ENCODE measurements at places on chromosomes 3 and 15.

- DNase-seq, result no peak
Measured at GRCh38 chr15:69451951-69452691, 497 bp upstream of the RPLP1 start.

GRCh38 chr3:25306705-25307104 is 121.4 kb upstream of the RARB start:
- no peak for DNase-seq

DNA sequence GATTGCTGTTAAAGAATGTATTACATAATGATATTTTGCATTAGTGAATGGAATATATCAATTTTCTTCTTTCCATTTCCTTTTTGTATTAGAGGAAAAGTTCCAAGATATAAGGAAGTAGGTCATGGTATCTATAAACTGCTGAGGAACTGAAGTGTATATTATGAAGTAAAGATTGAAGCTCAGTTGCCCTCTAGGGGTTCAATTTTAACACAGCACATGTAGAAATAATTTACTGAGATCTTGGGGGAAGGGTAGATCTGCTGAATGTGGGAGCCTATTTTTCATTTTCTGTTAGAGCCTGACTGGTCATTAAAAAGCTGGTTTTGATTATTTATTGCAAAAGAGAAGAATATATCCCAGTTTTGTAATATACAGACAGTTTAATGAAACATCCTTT is 45.2 kb downstream of the CMC1 start:
- DNase-seq, result no peak

- DNase-seq, result no peak
Measured at GRCh38 chr3:128313935-128314334, 152.8 kb downstream of the DNAJB8 start.

DNA sequence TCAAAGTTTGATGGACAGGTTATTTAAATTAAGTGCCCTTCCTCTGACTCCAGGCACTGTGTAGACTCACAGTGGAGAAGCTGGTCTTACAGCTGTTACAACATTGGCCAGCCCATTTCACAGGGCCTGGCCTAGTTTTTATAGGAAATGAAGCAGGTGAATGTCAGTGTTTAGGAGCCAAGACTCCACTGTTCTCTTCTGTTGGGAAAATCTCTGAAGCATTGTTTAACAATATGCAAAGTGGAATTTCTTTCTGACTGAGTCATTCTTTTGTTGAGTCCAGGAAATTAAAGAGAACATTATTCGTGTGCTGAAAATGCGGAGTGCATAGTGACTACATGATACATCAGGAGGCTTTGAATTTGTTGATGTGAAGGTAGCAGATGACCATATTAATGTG is 64.7 kb downstream of the ARRDC4 start:
- DNase-seq, result no peak

DNA sequence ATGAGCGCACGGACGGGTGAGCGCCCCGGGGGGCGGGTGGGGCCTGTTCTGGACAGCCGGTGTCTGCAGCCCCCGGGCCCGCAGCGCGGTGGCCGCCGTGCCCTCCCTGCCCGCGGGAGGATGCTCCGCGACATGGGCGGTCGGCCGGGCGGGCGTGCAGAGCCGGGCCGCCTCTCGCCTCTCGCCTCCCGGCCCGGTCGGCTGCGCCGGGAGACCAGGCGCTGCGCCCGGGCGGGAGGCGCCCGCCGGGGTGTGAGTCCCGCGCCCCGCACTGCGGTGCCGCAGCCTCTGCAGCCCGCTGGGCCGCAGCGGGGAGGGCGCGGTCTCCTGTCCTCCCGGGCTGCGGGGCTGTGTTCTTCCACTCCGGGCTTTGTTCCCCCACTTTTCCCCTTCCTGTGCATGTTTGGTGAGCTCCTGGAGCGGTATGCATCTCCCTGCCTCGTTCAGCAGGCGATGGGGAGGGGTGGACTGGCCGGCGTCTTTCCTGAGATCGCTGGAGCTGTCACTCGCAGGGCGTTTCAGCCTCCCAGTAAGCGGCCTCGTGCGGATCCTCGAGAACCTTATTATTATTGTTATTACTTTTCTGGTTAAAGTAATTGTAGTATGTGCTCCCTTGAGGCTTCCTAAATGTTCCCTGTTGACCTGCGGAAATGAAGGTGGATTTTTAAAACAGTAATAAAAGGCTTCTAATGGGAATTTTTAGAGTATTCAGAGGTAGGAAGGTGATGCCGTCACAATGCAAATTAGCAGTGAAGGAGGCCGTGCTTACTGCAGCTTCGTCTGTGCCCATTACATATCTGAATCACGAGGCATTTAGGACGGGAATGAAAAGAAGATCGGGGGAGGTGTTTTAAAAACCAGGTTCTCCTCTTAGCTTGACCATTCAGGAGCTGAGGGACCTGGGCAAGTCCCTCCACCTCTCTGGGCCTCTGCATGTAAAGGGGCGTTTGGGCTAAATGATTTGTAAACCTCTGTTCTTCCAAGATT is 593 bp downstream of the TMOD2 start:
- peak; percentile 22 for DNase-seq

DNA sequence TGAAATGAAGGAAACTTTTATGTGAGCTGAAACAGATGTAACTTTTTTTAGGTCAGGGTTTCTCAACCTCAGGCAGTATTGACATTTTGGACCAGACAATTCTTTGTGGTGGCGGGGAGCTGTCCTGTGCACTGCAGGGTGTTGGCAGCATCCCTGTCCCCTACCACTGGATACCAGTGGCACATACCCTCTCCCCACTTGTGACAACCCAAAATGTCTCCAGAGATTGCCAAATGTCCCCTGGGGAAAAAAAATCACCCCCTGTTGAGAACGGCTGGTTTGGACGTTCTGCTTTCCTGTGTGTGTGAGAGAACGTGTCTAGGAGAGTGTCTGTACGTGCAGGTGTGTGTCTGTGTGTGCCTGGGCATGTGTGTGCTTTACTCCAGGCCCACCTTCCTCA is 30.7 kb upstream of the GRIP2 start:
- no peak for DNase-seq

- DNase-seq, result no peak
Measured at GRCh38 chr3:29700256-29700655, 419.4 kb downstream of the RBMS3 start.

GRCh38 chr15:35669021-35669420 is 123.1 kb upstream of the DPH6 start:
- DNase-seq, result no peak

DNA sequence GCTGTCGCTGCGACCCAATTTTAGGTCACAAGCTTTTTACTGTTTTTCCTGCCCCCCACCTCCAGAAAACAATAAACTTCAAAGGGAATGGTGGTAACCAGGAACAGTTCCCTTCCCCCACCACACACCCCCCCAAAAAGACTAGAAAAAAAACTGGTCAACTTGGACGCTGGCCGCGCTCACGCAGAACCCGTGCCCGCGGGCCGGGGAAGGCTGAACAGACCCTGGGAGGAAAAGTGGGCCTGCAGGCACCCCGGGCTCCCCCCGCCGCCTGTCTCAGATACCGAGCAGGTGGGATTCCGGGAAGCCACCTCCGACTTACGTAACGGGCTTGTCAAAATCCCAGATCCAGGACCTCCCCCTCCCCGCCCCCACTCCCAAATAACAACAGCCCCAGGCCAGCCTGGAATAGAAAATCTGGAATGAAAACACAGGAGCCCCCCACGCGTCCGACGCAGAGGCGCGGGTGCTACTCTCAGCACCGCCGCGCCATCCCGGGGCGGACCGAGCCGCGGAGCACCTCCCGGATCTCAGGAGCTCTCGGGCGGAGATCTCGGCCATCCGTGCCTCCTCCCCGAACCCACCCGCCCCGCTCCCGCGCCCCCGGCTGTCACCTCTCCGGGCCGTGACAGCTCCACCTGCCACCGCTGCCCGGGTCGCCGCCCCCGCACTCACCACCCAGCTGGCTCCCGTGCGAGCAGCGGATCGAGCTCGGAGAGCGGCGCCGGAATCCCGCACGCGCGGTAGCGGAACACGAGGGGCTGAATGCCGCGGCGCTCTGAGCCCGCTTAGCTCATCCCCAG is 557 bp downstream of the DENND4A start:
- peak; percentile 47 for DNase-seq

DNA sequence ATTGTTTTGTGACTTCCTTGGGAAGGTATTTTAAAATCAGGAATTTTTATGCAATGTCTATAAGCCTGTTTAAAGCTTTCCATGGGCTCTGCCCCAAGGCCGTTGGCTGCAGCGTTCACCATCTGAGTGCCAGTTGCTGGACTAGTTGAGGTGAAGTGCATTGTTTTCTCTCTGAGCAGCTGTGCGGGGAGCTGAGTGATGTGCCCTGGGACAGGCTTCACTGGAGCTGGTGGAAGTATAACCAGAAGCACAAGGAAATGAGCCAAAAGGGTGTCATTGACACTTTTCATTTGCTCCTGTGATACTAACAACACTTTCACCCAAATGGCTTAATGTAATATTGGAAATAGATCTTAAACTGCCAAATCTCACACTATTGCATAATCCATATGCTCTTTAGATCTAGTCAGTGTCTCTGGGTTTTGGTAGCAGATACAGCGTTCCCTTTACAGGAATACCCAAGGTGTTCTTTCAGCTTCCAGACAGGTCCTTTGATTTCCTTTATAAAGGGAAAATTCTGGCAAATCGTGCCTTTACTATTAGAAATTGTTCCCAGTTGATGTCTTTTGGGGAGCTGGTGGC is 29.2 kb downstream of the APH1B start:
- no peak for DNase-seq

DNA sequence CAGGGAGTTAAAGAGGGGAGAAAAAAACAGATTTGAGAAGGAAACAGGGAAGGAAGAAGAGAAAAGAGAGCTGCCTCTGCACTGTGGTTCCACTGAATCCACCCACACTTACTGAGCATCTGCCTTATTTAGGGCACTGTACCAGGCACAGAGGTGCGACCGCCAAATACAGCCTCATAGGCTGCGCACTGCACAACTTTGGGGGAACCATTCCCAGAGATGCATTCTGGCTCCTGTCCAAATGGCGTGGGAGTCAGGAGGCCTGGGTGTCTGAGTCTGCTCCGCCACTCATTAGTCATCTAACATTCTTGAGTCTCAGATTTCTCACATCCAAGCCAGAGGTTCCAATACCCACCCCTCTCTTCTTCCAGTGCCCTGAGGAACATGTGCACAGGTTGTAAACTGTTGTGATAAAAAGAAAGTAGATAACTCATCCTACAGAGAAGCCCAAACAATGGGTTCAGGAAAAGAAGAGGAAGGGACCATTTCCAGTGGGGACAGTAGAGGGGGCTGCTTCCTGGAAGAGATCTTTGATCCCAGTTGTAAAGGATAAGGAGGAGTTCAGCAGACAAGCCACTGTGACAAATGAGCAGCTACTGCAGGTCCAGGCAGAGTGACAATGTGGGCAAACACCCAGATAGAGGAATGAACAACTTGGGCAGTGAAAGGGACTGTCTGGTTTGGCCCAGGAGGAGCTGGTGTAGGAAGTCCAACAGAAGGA is 254.6 kb downstream of the UACA start:
- DNase-seq, result no peak

DNA sequence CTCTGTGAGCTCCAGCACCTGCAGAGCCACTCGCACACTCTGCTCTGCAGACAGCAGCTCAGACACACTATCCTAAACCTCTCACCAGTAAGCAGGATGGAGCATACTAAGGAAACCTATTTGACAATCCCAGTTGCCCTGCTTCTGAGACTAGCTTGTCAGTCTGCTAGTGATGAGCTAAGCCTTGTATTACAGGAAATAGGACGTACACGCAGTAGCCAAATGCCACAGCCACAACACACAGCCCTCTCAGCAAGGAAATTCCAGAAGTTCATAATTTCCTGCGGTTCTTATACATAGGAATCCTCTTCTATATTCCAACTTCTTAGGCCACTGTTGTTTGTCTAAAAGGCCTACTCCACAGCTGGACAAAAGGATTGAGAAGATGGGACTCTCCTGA is 74.5 kb downstream of the MYLK start:
- no peak for DNase-seq

DNA sequence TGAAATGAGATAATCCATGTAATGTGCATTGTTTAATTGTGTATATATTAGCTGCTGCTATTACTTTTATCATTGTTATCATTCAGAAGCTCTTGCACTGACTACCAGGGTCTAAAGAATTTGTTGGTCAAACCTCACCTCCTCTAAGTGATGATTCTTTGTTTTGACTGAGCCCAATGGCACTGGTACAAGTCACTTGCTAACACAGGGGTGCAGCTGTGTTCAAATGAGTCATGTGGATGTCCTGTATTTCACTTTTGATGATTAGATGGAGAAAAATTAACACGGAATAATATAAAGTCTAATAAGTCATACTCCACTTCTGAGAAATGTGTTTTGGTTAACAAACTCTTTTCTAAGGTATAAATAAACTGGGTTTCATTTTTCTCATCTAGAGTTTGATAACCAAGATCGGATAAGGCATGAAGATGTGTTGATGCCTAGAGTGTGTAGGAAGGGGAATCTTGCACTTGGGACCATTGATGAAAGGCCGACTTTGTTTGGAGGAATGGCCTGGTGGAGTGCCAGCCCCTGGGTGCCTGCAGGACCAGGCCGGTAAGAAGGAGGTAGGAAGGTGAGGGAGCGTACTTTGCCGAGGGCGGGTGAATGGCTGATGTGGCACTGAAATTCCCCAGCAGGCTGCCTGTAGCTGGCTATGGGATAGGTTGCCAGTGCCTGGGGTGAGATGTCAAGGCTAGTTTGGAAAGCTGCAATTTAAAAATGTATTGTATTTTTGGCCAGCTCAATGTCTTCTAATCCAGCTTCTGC is 244.7 kb upstream of the ZPLD1 start:
- no peak for DNase-seq

DNA sequence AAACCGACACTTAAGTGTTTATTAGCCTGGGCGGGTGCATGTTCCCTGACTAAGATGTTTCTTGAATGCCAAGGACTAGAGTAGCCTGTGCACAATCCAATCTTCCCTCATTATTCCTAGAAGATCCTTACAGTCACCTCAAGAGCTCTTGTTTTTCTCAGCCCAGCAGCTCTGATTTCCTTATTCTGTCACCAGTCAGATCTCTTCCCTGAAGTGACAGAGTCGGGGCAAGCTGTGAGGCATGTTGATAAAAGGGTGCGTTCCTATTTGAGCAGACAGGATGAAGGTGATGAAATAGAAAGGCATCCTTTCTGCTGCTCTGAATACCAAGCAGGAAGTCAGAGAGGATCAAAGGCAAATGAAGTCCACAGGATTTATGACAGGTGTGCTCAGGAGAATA is 125.6 kb upstream of the MCTP2 start:
- no peak for DNase-seq

DNA sequence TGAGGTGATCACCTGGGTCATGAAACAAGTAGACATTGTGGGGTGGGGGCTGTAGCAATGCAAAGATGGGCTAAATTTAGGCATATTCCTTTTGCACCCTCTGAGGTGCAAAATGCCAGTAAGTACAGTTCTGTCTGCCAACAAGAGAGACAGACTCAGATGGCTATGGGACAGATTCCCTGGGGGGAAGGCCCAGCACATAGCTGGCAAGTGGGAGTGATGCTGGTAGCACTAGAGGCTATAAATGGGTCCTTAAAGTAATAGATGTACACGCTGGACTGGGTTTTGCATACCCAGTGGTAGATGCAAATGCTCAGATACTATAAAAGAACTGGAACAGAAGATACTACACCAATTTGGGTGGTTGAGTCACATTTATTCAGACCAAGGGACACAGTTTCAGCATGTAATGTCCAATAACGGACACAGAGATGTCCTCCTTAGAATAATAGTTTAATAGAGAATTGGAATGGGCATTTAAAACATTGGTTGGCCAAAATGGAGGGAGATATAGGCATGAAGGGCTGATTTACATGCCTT is 67.4 kb upstream of the RNU6-1 start:
- DNase-seq, result no peak

- no peak for DNase-seq
Measured at GRCh38 chr3:153399636-153400035, 237.6 kb downstream of the RAP2B start.
